Immature natural killer cell (primary cell): ENCODE measurements at places on chromosomes 1 and 21. TPM values are rescaled to one million over a fixed set of nuclear protein-coding genes. Genes with fewer than 3 reads are reported as not detected.

Gene SLFNL1
- polyA plus RNA-seq = 0.32 TPM

Gene PRDM2
- 34.1 TPM for polyA plus RNA-seq

Gene EFNA1
- polyA plus RNA-seq = 1.1 TPM

DNA sequence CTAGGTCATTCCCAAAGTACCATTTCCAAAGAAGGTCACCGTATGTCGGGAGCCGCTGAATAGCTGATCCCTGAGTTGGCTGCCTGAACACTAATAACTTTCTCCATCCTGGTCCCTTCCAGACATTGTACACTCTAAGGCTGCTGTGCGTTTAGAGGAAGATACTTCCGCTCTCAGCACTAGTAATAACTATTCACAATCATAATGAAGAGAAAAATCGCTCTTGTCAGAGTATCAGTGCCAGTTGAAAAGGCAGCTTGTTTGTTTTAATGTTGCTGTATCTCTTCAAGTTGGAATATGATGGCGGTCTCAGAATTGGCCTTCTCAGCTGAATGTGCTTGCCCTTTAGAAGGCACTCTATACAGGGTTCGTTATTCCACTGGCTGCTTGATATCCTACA is 43.5 kb downstream of the TGFB2 start:
- no peak for DNase-seq

GRCh38 chr1:6001992-6002576 is 9.9 kb upstream of the NPHP4 start:
- DNase-seq = no peak

Gene RIMS3
- 1.3 TPM for polyA plus RNA-seq
